Kidney capillary endothelial cell (primary cell): ENCODE measurements at places on chromosomes 4 and X.

DNA sequence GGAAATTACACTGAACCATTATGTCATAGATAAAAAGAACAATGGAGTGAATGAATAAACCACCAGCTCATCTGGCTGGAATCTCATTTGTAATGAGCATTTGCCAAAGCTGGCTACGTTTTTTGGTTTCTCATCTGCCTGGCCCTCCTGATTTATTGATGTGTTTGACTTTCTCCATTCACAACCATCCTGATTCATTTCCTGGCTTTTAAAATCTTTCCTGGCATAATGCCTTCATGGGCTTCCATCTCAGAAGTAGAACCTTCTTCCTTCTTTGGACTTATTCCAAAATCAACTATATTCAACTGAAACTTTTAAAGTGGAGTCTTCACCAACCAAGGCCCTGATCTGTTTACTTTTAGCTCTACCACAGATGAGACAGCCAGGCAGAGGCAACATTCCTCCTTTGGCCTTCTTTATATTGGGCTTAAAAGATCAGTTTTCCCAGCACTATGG, 36.0 kb upstream of the ARSJ start:
- peak; percentile 94 for DNase-seq

GRCh38 chrX:136025091-136025490, 39.9 kb downstream of the SLC9A6 start:
- DNase-seq, result no peak

- DNase-seq, result no peak
Observed at GRCh38 chr4:32133734-32134133, 1413.6 kb downstream of the PCDH7 start.

DNA sequence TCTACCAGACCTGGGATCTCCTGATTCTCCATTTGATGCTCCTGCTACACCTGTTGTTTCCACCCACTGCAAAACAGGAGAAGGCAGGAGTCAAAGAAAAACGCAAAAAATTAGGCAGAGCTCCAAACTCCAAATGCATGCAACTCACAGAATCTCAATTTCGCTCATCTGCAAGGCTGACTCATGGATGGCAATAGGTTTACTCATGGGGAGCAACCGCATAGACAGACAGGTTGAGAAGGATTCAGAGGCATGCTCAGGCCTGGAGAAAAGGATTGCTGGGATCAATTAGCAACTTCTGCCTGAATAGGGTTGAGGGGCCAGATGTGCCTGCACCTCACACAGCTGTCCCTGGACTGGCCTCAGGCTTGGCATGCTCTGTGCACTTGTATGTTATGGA, 231.0 kb downstream of the LDB2 start:
- no peak for DNase-seq

- peak; percentile 17 for DNase-seq
Observed at GRCh38 chrX:123422875-123423274, 238.8 kb downstream of the GRIA3 start.

DNA sequence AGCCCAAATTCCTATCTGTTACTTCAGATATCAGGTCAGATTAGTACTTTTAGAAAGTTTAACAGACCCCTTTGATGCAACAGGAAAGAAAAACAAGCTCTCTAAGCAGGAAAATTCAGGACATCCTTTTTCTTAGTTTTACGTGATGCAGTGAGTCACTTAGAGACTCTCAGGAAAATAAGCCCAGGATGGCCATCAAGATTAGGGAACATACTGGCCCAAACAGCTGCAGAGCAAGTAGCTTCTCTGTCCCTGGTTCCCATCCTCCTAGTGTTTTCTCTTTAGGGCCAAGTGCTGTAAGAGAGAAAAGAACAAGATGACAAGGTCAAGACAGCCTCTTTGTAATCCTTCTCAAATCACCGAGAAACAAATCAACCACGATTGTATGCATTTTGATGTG, 219.1 kb downstream of the ZNF674 start:
- peak; percentile 14 for DNase-seq

- no peak for DNase-seq
Observed at GRCh38 chr4:92236877-92237276, 66.9 kb upstream of the GRID2 start.

- no peak for DNase-seq
Observed at GRCh38 chr4:112287258-112287989, 1.7 kb upstream of the TIFA start.

DNA sequence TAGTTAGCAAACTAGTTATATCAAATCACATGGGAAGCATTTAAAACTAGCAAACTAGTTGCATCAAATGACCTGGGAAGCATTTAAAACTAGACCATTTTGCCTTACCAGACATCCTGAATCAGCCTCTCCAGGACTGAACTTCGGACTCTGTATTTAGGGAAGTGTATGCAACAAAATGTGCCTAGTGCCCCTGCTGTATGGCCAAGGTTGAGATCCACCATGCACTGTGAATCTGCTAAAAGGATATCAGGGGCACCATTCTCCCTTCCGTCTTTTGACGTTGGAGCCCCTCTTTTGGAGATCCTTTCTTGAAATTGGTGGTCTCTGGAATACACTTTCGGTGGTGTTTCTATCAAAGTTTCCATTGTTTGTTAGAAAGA, 49.5 kb downstream of the CCNI start:
- no peak for DNase-seq

- no peak for DNase-seq
Observed at GRCh38 chr4:123937581-123937980, 541.0 kb downstream of the SPRY1 start.

GRCh38 chr4:177410566-177410965, 31.7 kb downstream of the AGA start:
- no peak for DNase-seq

DNA sequence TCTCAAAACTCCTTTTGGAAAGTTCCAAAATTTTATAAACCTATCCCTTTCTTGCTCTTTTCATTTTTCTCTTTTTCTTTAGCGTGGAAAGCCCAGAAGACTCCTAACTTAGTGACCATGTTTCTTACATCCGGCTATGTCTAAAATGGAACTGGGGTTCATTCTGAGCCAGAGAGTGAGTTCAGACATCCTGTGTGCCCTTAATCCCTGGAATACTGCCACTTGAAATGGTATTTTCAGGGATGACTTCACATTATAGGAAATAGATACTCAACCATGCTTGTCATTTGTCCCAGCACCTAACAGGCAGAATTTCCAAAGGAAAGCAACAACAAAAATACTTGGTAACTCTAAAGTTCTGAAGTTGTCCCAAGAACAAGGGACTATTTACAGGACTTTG, 379.6 kb downstream of the ARHGAP24 start:
- DNase-seq, result peak; percentile 84

DNA sequence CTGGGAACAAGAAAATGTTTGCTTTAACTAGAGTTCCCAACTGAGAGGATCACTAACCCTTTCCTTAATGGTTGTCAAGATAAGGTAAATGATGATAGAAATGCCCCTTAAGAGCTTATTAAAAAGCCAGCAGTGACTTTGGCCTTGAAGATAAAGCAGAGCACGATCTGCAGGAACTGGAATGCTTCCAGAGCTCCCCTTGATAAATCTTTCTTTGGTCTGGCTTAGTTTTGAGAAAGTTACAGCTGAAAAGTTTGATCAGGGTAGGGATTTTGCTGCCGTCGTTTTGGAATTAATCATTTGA, 64.0 kb downstream of the PTTG2 start:
- DNase-seq, result no peak

DNA sequence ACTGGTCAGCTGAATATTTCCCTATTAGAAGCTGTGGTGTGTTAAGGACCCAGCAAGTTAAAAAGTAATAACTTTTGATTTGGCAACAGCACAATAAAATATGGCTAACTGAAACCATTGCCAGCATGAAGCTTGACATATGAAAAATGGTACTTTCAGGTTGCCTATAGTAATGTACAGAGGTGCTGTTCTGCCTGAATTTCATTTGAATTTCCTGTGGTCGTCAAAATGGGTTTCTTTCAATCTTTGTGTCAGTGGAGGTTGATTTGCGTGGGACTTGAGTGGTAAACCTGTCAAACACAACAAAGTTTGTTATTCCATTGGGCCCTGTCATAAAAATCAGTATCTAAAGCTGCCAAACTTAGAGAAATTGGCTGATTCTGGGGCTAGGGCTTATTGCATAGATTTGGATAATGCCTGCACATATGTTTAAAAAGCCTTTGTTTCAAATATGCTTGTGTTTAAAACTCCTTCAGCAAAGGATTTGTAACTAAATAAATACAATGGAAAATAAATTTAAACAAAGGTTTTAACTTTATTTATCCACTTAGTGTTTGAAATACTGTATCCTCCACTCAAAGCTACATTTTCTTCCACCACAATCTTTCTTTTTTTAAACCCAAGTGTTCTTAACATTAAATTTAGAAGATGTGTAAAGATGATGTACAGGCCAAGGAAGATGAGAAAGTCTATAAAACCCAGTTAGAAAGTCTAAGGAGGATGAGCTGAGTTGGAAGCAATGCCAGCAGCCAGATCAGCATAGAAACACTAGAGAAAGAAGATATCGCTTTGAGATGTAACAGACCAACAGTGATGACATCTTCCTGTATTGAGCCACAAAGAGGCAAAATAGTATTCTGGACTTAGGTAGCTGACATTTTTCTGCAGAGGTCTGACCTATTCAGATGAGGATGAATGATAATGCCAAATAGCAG, 134.8 kb upstream of the GIMD1 start:
- no peak for DNase-seq

DNA sequence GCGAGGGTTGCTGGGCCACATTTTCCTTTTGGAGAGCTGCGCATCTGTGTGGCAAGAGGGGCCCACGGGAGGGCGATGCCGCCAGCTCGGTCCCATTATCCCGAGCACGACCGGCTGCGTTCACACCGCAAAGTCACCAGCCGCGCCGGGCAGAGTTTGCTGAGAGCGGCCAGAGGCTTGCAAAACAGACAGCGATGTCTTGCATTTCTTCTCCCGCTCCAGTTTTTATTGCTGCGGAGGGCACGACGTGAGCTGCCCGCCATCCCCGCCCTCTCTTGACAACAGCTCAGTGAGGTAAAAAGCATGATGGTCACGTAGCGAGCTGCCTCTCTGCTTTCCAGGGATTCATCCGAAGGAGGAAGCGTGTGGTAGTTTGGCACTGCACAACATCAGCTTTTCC, 102.1 kb upstream of the TENM3 start:
- DNase-seq, result no peak

- DNase-seq, result no peak
Observed at GRCh38 chr4:25011135-25011866, 19.4 kb downstream of the LGI2 start.

- DNase-seq, result no peak
Observed at GRCh38 chr4:77073106-77073809, 2.5 kb downstream of the CCNI start.

GRCh38 chr4:24380957-24381665, 203.2 kb downstream of the DHX15 start:
- no peak for DNase-seq

- DNase-seq, result peak; percentile 44
Observed at GRCh38 chrX:25144043-25144940, 128.5 kb upstream of the ARX start.

- no peak for DNase-seq
Observed at GRCh38 chrX:149541521-149542047, 772 bp downstream of the EOLA1 start.

- no peak for DNase-seq
Observed at GRCh38 chr4:153045111-153045982, 109.2 kb downstream of the FHDC1 start.

DNA sequence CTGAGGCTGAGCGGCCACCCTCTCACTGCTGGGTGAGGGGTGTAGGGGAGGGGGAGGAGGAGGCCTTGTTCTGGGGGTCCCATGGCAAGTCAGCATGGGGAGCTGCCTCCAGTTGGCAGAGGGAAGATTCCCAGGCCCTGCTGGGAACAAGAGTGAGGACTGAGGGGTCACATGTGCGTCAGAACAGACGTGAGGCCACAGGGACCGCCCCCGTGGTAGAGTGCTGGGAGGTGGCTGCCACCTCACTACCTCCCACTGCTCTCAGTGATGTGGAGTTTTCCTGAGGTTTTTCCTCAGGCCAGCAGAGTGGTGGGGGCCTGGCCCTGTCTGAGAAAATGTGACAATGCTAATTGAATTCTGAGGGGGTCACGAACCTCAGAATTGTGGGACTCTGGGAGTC, 568 bp downstream of the MAGEC1 start:
- DNase-seq, result no peak

- no peak for DNase-seq
Observed at GRCh38 chrX:1578511-1579173, 12.8 kb upstream of the AKAP17A start.

DNA sequence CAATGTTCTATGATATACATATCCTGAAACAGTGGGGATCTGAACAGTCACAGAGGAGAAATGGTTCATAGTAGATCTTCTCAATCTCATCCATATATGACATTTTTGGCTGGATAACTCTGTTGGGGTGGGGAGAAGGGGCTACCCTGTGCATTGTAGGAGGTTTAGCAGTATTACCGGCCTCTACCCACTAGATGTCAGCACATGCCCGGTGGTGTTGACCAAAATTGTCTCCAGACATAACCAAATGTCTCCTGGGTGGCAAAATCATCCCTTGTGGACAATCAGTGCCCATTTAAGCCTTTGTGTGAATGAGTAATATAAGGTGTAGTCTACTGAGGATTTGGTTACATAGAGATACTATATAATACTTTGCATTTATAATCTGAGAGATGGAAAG, 89.9 kb downstream of the PLS3 start:
- peak; percentile 35 for DNase-seq

DNA sequence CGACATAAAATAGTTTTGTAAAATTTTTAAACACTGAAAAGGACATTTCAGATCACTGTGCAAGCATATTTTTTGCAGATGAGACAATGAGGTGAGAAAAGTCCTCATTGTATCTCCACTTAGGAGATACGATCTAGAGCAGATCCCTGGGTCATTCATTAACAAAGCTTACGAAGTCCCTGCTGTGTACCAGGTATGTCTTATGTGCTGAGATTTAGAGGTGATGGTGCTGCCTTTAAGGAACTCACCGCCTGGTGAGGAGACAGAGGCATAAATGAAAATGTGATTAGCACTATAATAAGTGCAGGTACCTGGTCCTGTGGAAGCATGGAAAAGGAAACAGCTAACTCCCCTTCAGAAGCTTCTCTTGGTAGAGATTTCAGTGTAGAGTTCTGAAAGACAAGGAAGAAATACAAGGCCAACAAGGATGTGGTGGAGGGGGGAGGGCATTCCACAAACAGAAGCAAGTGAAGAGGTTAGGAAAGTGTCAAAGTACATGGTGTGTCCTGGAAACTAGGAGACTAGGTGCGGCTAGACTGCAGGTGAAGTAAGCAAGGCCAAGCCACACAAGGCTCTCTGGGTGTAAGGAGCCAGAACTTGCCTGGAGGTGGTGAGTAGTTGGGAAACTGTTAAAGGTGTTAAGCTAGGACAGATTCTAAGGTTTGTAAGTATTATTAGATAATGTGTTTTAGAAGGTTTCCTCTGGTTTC, 1.5 kb upstream of the NDNF start:
- DNase-seq, result no peak

- DNase-seq, result no peak
Observed at GRCh38 chr4:101785486-101785885, 5.0 kb upstream of the BANK1 start.

DNA sequence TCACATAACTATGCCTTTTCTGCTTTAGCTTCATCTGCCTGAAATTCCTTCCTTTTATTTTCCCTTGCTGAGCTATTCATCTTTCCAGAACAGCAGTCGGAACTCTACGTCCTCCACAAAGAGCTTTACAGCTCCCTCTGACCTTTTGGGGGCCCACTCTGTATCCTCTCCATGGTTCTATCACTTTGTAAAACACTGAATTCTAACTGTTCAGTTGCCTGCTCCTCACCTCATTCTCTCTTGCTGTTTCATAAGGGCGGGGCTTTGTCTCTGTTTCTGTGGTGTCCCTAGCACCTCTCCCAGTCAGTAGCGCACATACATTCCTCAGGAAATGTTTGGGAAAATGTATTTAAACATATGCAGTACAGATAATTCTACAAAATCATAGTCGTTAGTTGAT, 737.0 kb downstream of the RAB28 start:
- no peak for DNase-seq
